ENCODE measurements at places on chromosomes 7 and 10. TPM values are rescaled to one million over a fixed set of nuclear protein-coding genes. Genes with fewer than 3 reads are reported as not detected.

GPC2 gene
- total RNA-seq: 0.71 TPM

CNPY1 gene
- not detected for total RNA-seq

RAPGEF5 gene
- 13.9 TPM for total RNA-seq

CYP3A7 gene
- not detected for total RNA-seq

FZD8 gene
- total RNA-seq: 6.6 TPM

Measured in sigmoid colon (tissue), 7 donors.